ENCODE measurements at places on chromosomes 3 and 15.

DNA sequence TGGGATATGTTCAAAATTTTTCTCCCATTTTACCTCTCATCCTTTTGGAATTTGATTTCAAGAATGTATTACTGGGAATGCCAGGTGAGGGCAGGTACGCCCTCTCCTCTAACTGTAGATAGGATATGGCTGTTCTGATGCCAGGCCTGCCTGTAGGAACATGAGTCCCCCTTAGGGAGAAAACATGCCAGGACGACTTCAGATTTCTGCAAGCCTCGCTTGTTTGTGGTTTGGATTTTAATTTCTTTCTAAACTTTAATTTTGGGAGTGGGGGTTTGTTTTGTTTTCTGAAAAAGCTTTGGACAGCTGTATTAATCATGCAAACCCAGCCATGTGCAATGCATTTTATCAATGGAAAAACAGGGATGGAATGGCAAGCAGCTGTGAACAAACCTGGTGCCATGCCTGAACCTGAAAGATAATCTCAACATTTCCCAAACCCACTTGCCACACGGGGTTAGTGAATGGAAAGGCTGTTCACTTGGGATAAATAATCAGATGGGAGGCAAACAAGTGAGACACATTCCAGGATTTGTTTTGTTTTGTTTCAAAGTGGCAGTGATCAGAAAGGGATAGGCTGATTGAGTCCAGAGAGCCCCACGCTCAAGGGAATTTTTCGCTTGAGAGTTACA lies 207.6 kb downstream of the GAP43 start:
- no peak for DNase-seq

DNA sequence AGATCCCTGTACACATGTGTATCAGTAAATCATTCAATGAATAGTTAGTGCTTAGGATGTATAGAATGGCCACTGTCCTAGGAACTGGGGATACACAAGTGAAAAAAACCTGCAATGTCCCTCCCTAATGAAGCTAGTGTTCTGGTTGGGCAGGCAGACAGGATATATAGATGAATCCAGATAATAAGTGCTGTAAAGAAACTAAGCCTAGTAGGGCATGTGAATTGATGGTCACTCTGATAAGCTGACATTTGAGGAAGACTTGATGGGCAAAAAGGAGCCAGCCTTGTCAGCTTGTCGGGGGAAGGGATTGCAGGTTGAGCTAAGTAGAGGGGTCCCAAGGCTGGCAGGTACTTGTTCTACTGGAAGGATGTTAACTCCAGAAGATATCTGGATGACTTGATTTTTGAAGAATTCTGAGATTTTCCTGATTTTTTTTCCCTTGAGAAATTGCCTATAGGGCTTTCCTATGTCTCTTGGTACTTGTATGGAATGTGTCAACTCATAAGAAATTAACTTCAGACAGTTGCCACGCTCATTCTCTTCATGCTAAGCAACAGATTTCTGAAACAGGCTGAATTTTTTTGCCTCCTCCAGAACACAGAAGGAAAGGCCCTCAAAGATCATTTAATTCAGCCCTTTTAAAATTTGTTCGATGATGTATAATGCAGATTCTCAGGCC lies 6.3 kb upstream of the KIF23 start:
- DNase-seq, result no peak

GRCh38 chr3:195099951-195100785 lies 170.8 kb downstream of the XXYLT1 start:
- no peak for DNase-seq

- DNase-seq, result no peak
Observed at GRCh38 chr3:79380581-79380980, 387.2 kb downstream of the ROBO1 start.

- DNase-seq, result no peak
Observed at GRCh38 chr3:52015438-52016228, 19.9 kb upstream of the RPL29 start.

DNA sequence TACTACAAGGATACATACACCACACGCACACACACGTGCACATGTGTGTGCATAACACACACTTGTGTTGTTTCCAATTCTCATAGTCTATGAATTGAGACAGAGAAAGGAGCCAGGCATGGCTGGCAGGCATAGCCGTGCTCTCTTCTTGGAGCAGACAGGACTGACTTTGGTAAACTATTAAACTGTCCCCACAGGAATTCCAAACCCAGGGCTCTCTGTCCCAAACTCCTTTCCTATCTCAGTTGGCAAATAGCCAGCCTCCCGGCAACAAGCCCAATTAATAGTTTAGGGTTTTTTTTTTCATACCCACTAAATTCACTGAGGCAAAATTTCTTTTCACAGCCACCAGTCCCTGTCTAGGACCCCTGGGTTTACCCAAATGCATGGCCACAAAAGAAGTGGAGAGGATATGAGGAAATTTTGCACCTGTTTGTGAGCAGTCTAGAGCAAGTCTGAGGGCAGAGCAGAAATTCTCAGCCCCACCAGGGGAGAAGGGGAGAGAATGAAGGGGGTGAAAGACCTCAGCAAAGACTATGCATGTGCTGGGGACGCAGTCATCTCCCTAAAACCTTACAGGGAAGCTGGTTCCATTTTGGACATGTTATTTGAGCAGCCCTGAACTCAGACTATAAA lies 17.8 kb downstream of the GALNT15 start:
- no peak for DNase-seq
